ENCODE measurements at places on chromosomes 3 and 15. TPM values are rescaled to one million over a fixed set of nuclear protein-coding genes. Genes with fewer than 3 reads are reported as not detected.

DNA sequence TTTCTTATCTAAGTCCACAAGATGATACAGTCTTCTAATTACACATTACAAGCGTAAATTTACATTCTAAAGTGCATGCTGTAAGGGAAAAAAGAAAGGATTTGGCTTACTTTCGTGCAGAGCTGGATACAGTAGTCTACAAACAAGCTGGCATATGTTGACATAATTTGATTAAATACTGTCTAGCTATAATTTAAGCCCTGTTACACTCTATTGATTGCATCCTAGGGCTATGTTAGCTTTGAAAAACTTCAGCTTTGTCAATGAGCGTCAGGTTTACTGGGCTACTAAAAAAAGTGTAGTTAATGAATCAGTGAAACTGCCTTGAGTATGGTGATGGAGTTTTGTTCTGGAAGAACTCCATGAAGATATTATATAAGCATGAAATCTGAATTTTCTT is 24.5 kb upstream of the PLCL2 start:
- no peak for DNase-seq

DNA sequence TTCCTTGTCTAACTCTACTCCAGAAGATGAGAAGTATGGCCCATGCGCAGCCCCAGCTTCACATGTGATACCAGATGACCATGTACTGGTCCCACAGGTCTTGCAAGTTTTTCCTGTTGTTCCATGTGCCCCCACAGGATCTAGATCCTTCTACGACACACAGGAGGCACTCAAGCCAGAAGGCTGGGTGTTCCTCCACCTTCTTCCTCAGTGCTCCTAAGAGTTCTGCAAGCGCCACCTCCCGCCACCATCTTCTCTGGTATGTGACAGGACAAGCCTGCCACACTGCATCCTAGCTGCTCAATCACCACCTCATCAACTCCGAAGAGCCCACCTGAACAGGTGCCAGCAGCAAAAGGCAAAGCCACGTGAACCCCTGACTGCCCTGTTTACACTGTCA is 43.1 kb downstream of the XXYLT1 start:
- DNase-seq = no peak

- DNase-seq = no peak
These were observed 131.4 kb downstream of the ADAMTS17 start for GRCh38 chr15:100210338-100210737.

The TARS3 gene
- 1.8 TPM for polyA plus RNA-seq

The TMEM266 gene
- polyA plus RNA-seq = not detected

Measured in CD14-positive monocyte (primary cell).